ENCODE measurements at places on chromosomes 3 and 15. TPM values are rescaled to one million over a fixed set of nuclear protein-coding genes. Genes with fewer than 3 reads are reported as not detected.
A peak's percentile ranks its signal among the peaks of the same experiment; 100 is the strongest.

- H3K4me3 ChIP-seq: peak overlapping the region; percentile 34
- H3K27ac ChIP-seq: no peak overlapping the region
- H3K4me1 ChIP-seq: no peaks in the 10 kb centered on the region
- peak; percentile 46 for ATAC-seq
- no peaks in the 10 kb centered on the region for H3K36me3 ChIP-seq
- H3K27me3 ChIP-seq: no peaks in the 10 kb centered on the region
These were observed 53.8 kb downstream of the IQSEC1 start for GRCh38 chr3:13019243-13020095.

- no peak overlapping the region for H3K27ac ChIP-seq
- no peaks in the 10 kb centered on the region for H3K4me1 ChIP-seq
- H3K4me3 ChIP-seq: no peak overlapping the region
- peaks cover 31% of the 10 kb centered on the region for H3K27me3 ChIP-seq
- no peak for ATAC-seq
These were observed 26.9 kb downstream of the CFAP100 start for GRCh38 chr3:126421573-126422119.

PTPRG gene
- total RNA-seq: 49.4 TPM

DNA sequence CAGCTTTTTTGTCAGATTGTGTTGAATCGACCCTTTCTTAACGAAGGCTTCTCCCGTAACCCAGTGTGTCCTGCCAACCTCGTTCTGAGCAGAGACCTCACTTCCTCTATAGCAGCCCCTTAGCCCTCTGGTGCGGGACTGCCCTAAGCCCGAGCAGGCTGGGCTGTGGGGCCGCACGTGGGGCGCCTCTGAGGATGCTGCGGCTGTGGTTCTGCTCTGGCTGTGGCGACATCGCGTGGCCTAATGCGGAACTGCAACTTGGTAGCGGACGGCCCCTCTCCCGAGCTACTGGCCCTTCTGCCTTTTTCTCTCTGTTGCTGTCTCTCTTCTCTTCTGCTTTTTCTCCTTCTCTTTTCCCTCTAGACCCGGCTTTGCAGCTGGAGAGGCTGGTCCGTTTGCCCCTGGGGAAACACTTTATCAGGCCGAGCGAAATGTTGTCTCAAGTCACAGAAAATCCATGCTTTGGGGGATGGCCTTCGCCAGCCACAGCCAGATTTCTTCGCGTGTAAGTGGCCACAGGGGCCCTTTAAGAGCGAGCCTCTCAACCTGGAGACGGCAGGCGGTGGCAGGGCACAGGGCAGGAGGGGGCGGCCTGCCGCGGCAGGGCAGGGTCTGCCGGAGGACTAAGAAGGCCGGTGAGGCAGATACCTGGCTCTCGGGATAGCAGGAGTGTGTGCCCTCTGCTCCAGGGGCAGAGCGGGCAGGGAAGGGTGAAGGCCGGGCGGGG lies 19.4 kb upstream of the KIF23 start:
- H3K4me1 ChIP-seq: peaks cover 10% of the 10 kb centered on the region
- H3K4me3 ChIP-seq: no peak overlapping the region
- no peak overlapping the region for H3K27ac ChIP-seq
- H3K36me3 ChIP-seq: no peaks in the 10 kb centered on the region
- H3K27me3 ChIP-seq: peaks cover 25% of the 10 kb centered on the region

DNA sequence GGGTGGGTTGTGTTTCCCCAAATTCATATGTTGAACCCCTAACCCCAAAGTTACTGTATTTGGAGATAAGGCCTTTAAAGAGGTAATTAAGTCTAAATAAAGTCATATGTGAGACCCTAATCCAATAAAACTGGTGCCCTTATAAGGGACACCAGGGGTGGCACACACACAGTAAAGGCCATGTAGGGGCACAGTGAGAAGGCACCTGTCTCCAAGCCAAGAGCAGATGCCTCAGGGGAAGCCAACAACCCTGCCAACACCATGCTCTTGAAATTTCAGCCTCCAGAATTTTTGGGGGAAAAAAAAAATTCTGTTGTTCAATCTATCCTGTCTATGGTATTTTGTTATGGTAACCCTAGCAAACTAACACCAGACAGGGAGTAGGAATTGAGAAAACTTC lies 1.5 kb upstream of the GMNC start:
- ATAC-seq: no peak
- no peaks in the 10 kb centered on the region for H3K4me1 ChIP-seq
- H3K36me3 ChIP-seq: no peaks in the 10 kb centered on the region
- no peaks in the 10 kb centered on the region for H3K27me3 ChIP-seq
- no peak overlapping the region for H3K4me3 ChIP-seq

GRCh38 chr3:19384868-19385267 lies 236.6 kb downstream of the KCNH8 start:
- no peak overlapping the region for H3K4me3 ChIP-seq
- H3K27me3 ChIP-seq: no peaks in the 10 kb centered on the region
- no peaks in the 10 kb centered on the region for H3K36me3 ChIP-seq
- no peak for ATAC-seq
- no peaks in the 10 kb centered on the region for H3K4me1 ChIP-seq

ZNF592 gene
- 15.7 TPM for total RNA-seq

GRCh38 chr3:64149886-64150285 lies 75.4 kb downstream of the PRICKLE2 start:
- H3K36me3 ChIP-seq: peaks cover 53% of the 10 kb centered on the region
- peak overlapping the region; percentile 88 for H3K27ac ChIP-seq
- peaks cover 16% of the 10 kb centered on the region for H3K4me1 ChIP-seq
- H3K4me3 ChIP-seq: no peak overlapping the region
- no peaks in the 10 kb centered on the region for H3K27me3 ChIP-seq

GRCh38 chr3:134002306-134002705 lies 27.4 kb downstream of the SLCO2A1 start:
- H3K4me3 ChIP-seq: no peak overlapping the region
- no peaks in the 10 kb centered on the region for H3K4me1 ChIP-seq
- ATAC-seq: no peak
- no peak overlapping the region for H3K27ac ChIP-seq
- H3K27me3 ChIP-seq: no peaks in the 10 kb centered on the region

KNSTRN gene
- 8.3 TPM for total RNA-seq

GRCh38 chr3:99176169-99176964 lies 274.9 kb upstream of the DCBLD2 start:
- no peaks in the 10 kb centered on the region for H3K36me3 ChIP-seq
- no peak for ATAC-seq
- no peaks in the 10 kb centered on the region for H3K27me3 ChIP-seq
- H3K27ac ChIP-seq: no peak overlapping the region

DNA sequence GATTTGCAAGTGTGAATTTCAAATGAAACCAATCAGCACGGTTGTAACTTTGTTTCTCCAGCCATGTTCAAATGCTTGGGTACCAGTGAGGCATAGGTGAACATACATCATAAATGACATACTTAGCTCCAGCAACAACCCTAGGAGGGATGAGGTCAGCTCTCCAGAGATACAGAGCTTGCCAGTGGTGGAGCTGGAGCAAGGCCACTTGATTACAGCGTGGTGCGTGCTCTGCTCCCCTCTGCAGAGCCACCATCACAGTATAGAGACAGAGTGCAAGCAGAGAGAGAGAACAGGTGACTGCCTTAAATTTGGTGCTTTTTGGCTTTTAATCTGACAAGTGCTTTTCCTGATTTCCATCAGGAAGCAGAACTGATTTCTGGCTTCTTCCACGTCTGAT lies 275.1 kb downstream of the PDZRN3 start:
- no peaks in the 10 kb centered on the region for H3K4me1 ChIP-seq
- ATAC-seq: no peak
- no peaks in the 10 kb centered on the region for H3K36me3 ChIP-seq
- no peak overlapping the region for H3K4me3 ChIP-seq
- H3K27ac ChIP-seq: no peak overlapping the region
- H3K27me3 ChIP-seq: peaks cover 3% of the 10 kb centered on the region

- H3K27me3 ChIP-seq: no peaks in the 10 kb centered on the region
- H3K36me3 ChIP-seq: no peaks in the 10 kb centered on the region
- H3K4me3 ChIP-seq: no peak overlapping the region
These were observed 167.3 kb downstream of the SLCO3A1 start for GRCh38 chr15:92020804-92021203.

GRCh38 chr3:149703466-149703865 lies 45.6 kb upstream of the WWTR1 start:
- H3K27ac ChIP-seq: no peak overlapping the region
- no peak overlapping the region for H3K4me3 ChIP-seq
- no peaks in the 10 kb centered on the region for H3K27me3 ChIP-seq
- H3K4me1 ChIP-seq: no peaks in the 10 kb centered on the region

DNA sequence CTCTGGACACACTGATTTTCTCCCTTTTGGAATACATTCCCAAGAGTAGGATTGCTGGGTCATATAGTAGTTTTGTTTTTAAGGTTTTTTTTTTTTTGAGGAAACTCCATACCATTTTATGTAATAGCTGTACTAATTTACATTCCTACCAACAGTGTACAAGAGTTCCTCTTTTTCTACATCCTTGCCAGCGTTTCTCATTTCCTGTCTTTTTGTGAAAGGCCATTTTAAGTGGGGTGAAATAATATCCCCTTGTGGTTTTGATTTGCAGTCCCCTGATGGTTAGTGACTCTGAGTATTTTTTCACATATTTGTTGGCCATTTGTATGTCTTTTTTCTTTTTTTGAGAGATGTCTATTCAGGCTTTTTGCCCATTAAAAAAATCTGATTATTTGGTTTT lies 1205.5 kb downstream of the ROBO1 start:
- no peaks in the 10 kb centered on the region for H3K27me3 ChIP-seq
- no peaks in the 10 kb centered on the region for H3K36me3 ChIP-seq
- H3K27ac ChIP-seq: no peak overlapping the region
- no peak for ATAC-seq
- H3K4me1 ChIP-seq: no peaks in the 10 kb centered on the region
- H3K4me3 ChIP-seq: no peak overlapping the region

IL17RE gene
- 0.81 TPM for total RNA-seq

EFCC1 gene
- total RNA-seq: 5.7 TPM

GRCh38 chr3:109819734-109820133 lies 482.4 kb upstream of the DPPA4 start:
- H3K4me3 ChIP-seq: no peak overlapping the region
- H3K4me1 ChIP-seq: no peaks in the 10 kb centered on the region
- no peaks in the 10 kb centered on the region for H3K36me3 ChIP-seq
- H3K27me3 ChIP-seq: no peaks in the 10 kb centered on the region

GRCh38 chr3:40381904-40382616 lies 4.9 kb upstream of the ENTPD3 start:
- no peaks in the 10 kb centered on the region for H3K36me3 ChIP-seq
- peaks cover 5% of the 10 kb centered on the region for H3K27me3 ChIP-seq
- no peak overlapping the region for H3K4me3 ChIP-seq
- no peak overlapping the region for H3K27ac ChIP-seq
- ATAC-seq: no peak

DNA sequence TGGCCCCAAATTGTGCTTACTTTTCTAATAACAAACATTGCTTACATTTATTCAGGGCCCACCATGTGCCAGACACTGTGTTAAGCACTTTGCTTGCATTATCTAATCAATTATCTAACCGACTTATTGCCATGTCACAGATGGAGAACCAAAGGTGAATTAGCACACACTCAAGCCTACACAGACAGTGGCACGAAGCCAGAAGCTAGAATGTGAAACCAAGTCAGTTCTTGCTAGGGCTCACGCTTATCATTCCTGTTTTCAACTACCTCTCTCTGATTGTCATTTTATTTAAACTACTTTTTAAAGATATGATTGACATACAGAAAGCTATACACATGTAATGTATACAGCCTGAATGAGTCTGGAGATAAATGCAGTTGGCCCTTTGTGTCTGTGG lies 215.7 kb upstream of the CFAP20DC start:
- no peaks in the 10 kb centered on the region for H3K4me1 ChIP-seq
- H3K36me3 ChIP-seq: no peaks in the 10 kb centered on the region
- no peak overlapping the region for H3K27ac ChIP-seq
- H3K27me3 ChIP-seq: no peaks in the 10 kb centered on the region
- no peak for ATAC-seq

CORO2B gene
- 8.9 TPM for total RNA-seq

GRCh38 chr3:97815149-97815917 lies 6.5 kb upstream of the CRYBG3 start:
- no peaks in the 10 kb centered on the region for H3K27me3 ChIP-seq
- H3K4me1 ChIP-seq: no peaks in the 10 kb centered on the region
- no peak for ATAC-seq
- no peak overlapping the region for H3K27ac ChIP-seq
- no peak overlapping the region for H3K4me3 ChIP-seq
- H3K36me3 ChIP-seq: no peaks in the 10 kb centered on the region

GRCh38 chr15:70348226-70348543 lies 250.5 kb upstream of the TLE3 start:
- no peak for ATAC-seq
- H3K27me3 ChIP-seq: no peaks in the 10 kb centered on the region
- H3K27ac ChIP-seq: no peak overlapping the region

DNA sequence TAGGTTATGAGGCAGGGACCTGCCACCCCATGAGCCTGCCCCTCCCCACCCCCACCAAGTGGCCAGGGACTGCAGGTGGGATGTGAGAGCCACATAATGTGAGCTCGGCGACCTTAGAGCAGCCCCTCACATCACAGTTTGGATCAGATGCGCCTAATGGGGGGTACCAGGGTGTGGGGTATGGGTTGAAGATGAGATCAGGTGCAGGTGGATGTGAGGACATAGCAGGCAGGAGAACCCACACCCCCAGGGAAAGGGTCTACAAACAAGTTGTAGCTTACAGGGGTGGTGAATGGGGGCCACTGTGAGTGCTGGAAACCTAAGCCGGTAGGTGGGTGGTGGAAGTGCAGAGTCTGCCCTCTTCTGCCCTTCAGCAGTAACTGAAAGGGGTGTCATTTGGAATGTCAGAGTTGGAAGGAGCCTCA lies 94.0 kb downstream of the CORO2B start:
- no peak for ATAC-seq
- H3K4me1 ChIP-seq: no peaks in the 10 kb centered on the region
- H3K27ac ChIP-seq: no peak overlapping the region
- no peaks in the 10 kb centered on the region for H3K36me3 ChIP-seq
- no peak overlapping the region for H3K4me3 ChIP-seq

DNA sequence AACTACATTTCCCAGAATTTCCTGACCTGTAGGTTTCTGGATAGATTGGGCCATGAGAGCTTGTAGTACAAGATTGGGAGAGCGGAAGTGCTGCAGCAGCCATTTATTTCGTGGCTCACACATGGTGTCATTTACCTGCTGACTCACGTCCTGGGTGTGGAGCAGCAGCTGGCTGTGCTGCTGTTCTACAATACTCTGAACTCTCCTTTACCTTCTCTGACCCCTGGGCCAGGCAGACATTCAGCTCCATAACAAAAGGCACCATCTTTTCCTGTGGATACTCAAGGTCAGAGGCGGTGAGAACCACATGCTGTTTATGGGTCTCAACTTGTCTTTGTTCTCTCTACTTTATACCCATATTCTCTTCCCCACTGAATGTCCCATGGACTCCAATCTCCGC lies 490.2 kb downstream of the IGSF11 start:
- ATAC-seq: no peak
- no peaks in the 10 kb centered on the region for H3K4me1 ChIP-seq
- H3K36me3 ChIP-seq: no peaks in the 10 kb centered on the region
- no peak overlapping the region for H3K4me3 ChIP-seq
- H3K27ac ChIP-seq: no peak overlapping the region
